Left lung (tissue), 14 donors: ENCODE measurements at places on chromosomes 12 and 14.
A peak's percentile ranks its signal among the peaks of the same experiment; 100 is the strongest.

GRCh38 chr14:26598081-26598671 lies 343 bp upstream of the NOVA1 start:
- peak; percentile 57 for DNase-seq

DNA sequence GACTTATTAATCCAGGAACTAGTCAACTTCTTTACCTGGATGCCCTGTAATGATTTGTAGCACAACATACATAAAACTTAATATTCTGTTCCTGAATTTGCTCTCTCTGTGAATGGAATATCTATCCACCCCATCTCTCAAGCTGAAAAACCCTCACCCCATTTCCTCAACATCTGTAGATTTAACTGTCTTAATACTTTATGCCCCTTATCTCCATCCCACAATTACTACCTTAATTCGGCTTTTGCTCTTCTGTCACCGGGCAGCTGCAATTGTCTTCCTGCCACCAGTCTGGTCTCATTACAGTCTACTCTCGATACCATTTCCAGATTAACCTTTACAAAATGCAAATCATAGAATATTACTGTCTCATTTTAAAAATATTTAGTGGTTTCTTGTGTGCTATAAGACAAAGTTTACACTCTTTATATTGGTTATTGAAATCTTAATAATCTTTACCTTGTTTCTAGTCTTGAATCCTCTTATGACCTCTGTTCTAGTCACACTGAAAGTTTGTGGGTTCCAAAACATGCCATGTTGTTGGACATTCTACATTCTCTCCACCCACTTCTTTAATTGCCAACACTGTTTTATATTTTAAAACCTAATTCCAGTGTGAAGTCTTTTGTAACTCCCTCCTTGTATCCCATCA lies 347.3 kb downstream of the RAD51B start:
- DNase-seq, result no peak

DNA sequence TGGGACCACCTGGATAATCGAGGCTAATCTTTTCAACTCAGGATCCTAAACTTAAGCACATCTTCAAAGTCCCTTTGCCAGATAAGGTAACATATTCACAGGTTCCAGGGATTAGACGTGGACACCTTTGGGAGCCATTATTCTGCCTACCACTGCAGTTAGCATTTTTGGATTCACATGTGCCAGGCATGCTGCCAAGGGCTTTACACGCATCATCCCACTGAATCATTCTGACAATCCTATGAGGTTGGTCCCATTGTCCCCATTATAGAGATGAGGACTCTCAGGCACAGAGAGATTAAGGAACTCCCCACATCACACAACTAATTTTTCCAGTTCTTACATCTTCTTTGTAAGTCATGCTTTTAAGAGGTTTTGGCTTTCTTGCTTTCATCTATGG lies 34.5 kb downstream of the RTN1 start:
- DNase-seq, result no peak

DNA sequence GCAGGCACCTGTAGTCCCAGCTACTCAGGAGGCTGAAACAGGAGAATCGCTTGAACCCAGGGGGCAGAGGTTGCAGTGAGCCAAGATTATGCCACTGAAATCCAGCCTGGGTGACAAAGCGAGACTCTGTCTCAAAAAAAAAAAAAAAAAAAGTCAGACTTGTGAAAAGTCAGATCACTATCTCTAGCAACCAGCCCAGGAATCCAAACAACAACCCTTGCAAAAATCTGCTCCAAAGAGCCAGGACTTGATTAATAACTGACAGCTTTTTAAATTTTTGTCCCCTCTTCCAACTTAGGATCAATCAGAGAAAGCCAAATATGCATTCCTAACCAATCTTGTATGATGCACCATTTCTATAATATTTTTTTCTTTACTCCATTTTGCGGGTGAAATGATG lies 7.7 kb upstream of the NFATC4 start:
- DNase-seq, result no peak

- DNase-seq, result no peak
Measured at GRCh38 chr14:24941719-24942118, 108.2 kb downstream of the STXBP6 start.

GRCh38 chr14:55398679-55399078 lies 13.0 kb downstream of the ATG14 start:
- DNase-seq, result no peak

- no peak for DNase-seq
Measured at GRCh38 chr12:47975036-47975620, 11.7 kb downstream of the TMEM106C start.

GRCh38 chr14:68885226-68886108 lies 92.6 kb upstream of the ZFP36L1 start:
- no peak for DNase-seq

DNA sequence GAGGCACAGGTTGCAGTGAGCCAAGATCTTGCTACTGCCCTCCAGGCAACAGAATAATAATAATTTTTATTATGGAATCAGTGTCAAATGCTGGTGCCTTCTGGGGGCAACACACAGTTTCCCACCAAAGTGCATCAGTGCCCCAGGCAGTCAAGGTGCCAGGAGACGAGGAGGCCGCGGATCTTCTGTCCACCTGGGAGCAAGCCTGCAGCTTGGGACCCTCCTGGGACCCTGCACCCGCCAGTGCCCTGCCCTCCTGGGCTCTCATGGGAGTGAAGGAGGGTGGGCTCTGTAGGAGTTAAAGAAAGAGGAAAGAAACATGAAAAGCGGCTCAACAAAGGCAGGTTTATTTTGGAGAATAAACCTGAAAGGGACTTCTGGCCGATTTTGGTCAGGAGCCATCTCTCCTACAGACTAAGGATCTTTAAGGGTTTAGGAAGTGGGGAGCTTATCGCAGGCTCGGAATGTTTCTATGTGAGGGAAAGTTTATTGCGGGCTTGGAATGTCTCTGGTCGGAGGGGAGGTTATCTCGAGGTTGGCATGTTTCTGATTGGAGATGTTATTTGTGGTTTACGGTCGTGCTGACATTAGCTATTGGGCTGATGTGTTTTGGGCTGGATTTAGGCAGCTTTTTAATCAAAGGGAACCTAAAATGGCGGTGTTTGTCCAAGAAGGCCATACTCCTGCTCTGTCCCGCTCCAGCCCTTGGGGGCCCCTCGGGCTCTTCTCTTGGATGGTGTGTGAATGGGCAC lies 1.1 kb upstream of the ASPG start:
- DNase-seq, result no peak

DNA sequence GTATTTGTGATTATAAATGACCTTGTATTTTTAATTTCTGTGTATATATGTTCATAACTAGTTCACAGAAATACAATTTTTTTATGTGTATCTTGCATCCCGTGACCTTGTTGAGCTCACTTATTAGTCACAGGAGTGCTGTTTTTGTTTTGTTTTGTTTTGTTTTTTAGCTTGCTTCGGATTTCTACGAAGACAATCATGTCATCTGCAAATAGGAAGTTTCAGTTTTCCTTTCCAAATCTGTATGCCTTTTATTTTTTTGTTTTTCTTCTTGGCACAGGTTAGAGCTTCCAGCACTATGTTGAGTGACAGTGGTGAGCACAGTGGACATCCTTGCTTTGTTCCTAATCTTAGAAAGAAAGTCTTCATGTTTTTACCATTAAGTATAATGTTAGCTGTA lies 229.2 kb upstream of the GARIN6 start:
- DNase-seq, result no peak

DNA sequence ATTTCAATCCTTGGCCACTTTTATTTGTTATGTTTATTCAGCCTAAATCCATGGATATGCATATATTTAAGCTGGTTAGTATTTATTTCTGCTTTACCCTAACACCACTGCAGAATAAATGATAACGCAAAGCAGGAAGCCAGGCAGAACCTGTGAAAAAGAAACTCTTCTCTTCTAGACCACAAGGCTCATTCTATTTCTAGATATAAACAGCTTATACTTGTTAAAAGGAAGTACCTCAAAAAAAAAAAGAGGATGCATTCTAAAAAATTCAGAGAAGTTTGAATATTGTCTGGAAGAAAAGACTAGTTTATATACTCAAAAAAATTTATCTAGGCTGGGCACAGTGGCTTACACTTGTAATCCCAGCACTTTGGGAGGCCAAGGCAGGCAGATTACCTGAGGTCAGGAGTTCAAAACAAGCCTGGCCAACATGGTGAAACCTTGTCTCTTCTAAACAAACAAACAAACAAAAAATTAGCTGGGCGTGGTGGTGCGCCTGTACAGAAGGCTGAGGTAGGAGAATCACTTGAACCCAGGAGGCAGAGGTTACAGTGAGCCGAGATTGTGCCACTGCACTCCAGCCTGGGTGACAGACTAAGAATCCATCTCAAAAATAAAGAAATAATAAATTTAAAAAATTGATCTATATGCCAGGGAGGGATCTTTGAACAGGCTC lies 55.8 kb downstream of the GALNT4 start:
- DNase-seq, result no peak

DNA sequence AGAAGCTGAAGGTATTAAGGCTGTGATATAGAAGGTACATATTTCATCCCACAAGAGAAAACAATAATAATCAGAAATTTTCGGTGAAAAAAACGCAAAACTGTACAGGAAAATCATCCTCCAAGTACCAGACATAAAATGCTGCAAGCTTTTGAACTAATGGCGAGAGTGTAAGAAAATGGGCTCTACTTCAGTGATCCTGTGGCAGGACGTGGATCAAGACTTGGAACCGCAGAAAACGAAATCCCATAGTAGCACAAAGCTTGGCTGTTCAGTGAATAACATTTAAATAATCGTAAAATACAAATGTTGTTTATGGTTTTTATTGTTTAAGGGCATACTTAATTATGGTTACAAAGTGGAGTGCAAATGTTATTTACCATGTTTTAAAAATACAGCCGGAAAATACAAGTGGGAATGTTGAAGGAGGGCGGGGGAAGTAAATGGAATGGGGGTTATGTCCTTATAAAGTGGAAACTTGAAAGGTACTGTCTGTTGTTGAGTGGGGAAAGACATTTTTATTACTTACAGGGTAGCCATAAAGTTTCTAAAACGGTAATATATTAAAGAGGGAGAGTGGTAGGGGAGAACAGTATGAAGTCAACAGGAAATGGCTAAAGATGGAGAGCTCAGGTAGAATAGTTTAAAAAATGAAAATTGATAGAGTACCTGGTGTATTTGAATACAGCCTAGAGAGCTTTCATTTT lies 1.1 kb downstream of the SMIM10L1 start:
- DNase-seq, result peak; percentile 30

DNA sequence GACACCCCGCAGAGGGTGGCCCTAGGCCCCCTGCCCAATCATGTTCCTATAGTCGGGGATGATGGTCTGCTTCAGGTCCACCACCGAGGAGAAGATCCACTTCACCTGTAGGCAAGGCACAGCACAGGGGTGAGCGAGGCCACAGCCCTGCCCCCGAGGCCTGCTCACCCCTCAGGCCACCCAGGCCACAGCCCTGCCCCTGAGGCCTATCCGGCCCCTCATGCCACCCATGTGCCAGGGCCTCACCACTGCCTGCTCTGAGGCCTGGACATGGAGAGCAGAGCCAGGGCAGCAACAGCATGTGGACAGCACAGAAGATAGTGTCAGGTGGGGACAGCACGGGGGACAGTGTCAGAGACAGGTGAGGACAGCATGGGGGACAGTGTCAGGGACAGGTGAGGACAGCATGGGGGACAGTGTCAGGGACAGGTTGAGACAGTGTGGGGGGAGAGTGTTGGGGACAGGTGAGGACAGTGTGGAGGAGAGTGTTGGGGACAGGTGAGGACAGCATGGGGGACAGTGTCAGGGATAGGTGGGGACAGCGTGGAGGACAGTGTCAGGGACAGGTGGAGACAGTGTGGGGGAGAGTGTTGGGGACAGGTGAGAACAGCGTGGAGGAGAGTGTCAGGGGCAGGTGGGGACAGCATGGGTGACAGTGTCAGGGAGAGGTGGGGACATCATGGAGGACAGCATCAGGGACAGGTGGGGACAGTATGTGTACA lies 239.7 kb downstream of the TMEM121 start:
- DNase-seq, result no peak

GRCh38 chr12:115394496-115395220 lies 710.7 kb upstream of the TBX3 start:
- no peak for DNase-seq

- DNase-seq, result peak; percentile 75
Measured at GRCh38 chr12:58916921-58917511, 3.3 kb downstream of the LRIG3 start.

DNA sequence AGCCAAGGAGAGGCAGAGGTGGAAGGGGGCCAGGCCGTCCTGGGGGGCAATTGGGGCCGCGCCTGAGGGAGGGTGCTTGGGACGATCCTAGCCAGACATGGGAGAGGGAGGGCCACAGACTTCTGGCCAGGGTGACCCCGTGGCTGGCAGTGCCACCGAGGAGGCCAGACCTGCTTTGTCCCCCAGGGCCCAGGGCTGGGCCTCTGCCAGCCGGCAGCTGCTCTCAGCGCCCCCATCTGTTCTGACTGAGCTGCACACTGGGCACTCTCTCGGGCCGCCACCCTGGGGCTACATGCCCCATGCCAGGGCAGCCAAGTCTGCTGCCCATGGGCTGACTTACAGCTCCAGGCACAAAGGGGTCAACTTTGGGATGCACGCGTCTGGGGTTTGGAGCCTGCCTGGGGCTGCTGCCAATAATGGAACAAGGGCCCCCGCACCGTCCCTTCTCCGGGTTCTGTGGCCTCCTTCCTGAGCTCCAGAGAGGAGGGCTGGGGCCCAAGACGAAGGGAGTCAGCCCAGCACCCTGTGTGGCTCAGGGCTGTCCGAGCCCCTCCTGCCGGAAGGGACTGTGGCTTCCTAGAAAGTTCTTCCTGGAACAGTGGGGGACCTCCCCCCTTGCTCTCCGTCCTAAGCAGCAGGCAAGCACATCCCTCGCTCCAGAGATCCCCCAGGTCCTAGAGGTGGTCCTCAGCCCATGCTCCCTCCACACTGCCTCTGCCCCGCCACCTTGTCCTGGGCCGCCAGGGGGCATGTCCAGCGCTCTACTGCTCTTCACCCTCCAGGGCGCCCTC lies 1.1 kb downstream of the ADSS1 start:
- DNase-seq, result peak; percentile 41
